Aorta (tissue), 5 donors: ENCODE measurements at places on chromosomes 3 and 15.
A peak's percentile ranks its signal among the peaks of the same experiment; 100 is the strongest.

- DNase-seq = no peak
Observed at GRCh38 chr3:134092208-134092701, 62.5 kb upstream of the SLCO2A1 start.

GRCh38 chr3:123523023-123523412 is 61.8 kb downstream of the HACD2 start:
- no peak for DNase-seq

DNA sequence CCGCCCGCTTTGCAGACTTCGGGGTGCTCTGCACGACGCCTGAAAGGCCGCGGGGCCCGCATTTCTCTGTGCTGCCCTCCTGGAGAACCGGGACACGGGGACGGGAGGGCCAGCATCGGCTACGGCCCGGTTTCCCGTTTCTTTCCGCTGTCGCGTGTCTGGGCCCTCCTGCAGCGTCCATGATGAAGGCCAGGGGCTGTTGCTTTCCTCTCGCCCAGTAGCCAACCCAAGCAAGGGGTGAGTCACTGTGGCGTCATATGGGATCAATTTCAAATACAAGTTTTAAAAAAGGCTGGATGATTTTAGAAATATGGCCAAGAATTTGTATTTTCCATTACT is 435 bp downstream of the SLC35G2 start:
- DNase-seq = peak; percentile 78

DNA sequence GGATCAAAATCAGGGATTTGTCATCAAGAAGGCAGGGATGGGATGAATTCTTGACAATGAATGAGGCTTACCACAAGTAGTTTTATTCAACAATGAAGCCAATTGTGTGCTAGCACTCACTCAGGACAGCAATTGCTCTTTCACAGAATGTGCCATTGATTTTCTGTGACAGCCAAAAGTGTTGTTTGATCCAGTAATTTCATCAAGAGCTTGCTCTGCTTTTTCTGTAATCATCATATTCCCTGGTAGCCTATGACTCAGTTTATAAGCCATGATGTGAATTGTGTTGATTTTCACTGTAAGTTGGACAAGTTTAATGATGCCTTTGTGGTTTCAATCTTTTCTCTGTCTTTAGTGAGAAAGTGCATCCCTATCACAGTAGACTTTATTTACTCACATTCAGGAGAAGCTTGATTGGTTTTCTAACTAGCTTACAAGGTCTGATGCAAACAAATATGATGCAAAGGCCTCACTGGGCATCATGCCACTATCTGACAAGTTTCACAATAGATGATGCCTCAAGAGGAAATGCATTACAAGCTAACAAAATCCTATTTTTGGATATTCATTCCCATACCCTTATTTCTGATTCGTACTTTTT is 13.6 kb upstream of the CSRNP1 start:
- peak; percentile 61 for DNase-seq

DNA sequence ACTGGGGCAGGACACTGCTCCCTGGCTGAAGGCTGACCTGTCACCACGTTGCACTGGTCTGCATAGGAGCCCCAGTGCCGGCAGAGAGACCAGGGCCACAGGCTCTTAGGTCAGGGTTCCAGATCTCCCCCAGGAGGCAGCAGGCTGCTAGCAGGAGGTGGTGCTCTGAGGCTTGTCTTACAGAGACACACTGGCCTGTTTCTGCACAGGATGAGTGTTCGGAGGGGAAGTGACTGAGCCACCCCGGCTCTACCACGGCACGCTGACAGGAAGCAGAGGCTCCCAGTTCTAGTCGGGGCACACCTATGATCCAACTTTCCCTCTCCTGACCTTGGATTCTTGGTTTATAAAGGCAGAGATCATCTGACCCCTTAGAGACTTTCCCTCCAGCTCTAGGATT is 8.6 kb downstream of the FBXL22 start:
- DNase-seq = no peak

- DNase-seq = no peak
Observed at GRCh38 chr3:189673535-189673934, 42.3 kb downstream of the TP63 start.

GRCh38 chr3:72182206-72182605 is 397.3 kb upstream of the PROK2 start:
- no peak for DNase-seq

DNA sequence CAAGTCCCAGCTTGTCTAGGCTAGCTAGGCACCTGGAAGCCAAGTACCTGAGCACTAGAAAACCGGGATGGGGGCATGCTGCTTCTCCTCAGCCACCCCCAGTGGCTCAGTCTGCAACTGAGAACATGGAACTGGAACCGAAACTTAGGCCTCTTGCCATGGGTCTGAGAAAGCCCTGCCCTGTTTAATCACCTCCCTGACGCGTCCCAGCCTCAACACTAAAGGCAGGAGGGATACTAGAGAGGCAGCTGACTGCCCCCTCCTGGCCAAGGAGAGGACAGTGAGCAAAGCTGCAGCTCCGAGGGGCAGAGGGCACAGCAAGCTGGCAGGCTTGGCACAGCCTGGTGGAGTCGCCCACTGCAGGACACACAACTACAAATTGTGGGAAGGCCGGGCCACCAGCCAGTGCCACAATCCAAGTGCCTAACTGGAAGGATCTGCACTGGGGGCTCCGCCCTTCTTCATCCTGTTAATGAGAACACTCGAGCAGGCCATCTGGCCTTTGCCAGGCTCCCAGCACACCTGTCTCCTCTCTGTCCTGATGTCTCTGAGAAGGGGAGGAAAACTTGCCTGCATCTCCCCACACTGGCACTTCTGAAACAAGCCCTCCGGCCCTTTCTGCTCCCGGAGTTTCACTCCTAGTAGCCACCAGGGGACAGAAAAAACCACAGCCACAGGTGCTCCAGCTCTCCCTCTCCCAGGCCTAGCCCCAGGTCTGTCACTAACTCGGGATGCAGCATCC is 53.7 kb downstream of the BDH1 start:
- DNase-seq = no peak

- peak; percentile 81 for DNase-seq
Observed at GRCh38 chr3:23806534-23807423, 1.0 kb downstream of the UBE2E1 start.

DNA sequence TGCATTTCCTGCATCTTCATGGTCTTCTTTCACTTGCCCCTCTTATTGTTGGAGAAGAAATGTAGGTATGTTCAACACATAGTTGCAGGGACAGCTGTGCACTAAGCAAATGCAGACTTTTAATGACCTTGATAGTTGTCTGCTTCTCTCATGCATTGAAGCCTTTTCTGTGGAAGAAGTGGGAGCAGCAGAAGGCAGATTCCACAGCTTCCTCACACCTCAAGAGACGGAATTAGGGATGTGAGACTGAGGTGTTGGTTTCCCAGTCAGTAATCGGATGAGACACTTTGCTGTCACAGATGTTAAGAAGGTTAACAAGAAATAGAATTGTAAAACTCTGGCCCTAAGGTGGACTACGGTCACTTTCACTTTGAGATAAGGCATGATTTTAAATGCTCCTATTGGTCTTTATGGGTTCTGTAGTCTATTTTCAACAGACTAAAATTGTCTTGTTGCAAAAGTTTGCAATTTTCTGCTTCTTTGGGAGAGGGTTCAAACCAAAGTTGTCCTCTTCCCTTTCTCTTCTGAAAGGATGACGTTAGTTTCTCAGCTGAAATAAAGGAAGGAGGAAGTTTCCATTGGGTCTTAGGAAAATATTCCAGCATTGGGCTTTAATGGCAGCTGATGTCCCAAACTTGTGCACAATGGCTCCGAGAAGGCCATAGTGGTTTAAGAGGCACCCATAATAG is 117.4 kb downstream of the LPP start:
- no peak for DNase-seq

- no peak for DNase-seq
Observed at GRCh38 chr3:106850437-106850836, 526.8 kb upstream of the CCDC54 start.

- peak; percentile 87 for DNase-seq
Observed at GRCh38 chr3:192851821-192852372, 65.8 kb downstream of the MB21D2 start.

DNA sequence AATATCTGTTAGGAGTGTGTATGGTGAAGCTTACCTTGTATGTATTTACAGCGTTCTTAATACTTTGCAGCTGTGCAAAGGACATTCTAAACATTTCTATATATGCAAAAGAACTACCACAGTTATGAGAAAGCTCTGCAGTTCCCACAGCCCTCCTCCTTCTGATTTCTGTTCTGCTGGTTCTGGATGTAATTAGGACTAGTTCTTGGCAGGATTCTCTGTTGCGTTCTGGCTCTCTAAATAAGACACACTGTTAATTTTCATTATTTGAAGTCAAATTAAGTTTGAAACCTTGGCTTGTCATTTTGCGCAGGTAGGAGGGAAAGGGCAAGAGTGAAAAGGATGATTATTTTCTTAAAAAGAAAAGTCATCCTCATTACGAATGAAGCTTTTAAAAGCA is 76.4 kb downstream of the FNDC3B start:
- no peak for DNase-seq

- no peak for DNase-seq
Observed at GRCh38 chr3:58005669-58006068, 2.6 kb upstream of the FLNB start.

DNA sequence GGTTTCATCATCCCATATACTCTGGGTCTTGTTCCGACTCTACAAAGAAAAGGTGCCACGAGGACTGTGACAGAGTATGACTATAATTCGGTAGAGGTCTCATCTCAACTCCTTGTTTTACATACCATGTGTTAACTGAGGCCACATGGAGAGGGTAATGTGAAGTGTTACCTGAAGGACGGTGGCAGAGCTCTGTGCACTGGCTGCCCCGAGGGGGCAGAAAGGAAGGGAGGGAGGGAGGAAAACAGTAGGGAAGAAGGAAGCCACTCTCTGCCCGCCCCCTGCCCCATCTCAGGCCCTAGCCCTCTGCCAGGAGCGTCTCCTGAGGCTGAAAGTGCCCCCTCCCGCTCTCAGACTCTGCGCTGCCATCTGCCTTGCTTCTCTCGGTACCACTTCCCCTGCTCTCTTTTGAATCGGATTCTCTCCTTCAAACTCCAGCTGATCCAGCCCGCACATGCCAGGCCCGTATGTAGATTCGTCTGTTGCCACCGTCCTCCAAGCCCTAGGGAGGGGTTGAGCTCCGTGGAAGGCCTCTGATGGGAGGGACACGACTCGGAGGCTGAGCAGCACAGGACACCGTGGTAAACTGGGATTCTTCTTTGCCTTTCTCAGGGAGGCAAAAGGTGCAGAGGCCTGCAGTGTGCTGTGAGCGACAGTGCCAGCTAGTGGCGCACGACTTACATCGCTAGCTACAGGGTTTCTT is 70.5 kb upstream of the ATP10A start:
- DNase-seq = peak; percentile 88

- DNase-seq = no peak
Observed at GRCh38 chr3:51961602-51962569, 5.4 kb downstream of the PCBP4 start.

GRCh38 chr3:195137638-195138588 is 133.0 kb downstream of the XXYLT1 start:
- DNase-seq = no peak

GRCh38 chr15:38238311-38238710 is 14.3 kb upstream of the SPRED1 start:
- no peak for DNase-seq

DNA sequence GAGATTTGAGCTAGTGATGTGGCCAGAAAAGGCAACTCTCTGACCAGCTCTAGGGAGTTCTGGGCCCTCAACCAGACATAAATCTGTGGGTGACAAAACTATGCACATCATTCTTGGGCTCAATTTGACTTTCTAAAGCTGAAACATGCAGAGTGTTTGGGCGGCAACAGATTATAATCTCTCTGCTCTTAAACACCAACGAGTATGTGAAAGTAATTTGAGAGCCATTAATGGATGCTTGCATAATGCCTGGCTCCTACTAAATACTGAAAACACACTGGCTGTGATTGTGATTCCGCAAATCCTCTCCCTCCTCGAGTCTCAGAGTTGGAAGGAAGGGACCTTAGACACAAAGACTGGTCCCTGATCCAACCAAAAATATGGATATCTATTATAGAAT is 186.7 kb downstream of the UACA start:
- DNase-seq = no peak

DNA sequence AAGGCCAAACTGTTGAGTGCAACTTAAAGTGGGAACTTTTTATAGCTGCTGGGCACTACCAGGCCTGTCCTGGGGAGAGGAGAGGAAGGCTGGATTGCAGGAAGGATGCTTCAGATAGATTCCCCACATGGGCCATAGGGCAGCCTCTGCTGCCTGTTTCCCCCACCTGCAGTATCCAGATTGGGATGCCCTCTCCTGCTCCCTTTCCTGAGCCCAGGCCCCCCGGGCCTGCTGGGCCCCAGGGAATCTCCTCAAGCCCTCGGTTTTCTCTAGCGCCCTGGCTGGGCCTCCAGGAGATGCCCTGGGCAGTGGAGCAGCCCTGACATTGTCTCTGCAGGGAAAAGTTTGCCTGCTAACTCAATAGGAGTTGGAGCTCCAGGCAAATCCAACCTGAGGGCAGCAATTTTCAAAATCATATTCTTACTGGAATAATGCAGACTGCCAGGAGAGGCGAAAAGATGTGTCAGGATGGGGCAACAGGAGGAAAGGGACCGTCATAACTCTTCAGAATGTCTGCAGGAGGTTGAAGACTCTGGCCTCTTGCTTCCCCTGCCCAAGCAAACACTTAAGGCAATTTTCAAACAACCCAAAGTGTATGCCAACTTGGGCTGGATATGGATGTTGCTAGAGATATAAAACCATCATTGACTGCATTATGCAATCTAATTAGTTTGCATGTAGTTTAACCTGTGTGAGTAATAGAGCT is 4.4 kb downstream of the NR2F2 start:
- DNase-seq = no peak

- no peak for DNase-seq
Observed at GRCh38 chr3:24428481-24428880, 66.2 kb downstream of the THRB start.

DNA sequence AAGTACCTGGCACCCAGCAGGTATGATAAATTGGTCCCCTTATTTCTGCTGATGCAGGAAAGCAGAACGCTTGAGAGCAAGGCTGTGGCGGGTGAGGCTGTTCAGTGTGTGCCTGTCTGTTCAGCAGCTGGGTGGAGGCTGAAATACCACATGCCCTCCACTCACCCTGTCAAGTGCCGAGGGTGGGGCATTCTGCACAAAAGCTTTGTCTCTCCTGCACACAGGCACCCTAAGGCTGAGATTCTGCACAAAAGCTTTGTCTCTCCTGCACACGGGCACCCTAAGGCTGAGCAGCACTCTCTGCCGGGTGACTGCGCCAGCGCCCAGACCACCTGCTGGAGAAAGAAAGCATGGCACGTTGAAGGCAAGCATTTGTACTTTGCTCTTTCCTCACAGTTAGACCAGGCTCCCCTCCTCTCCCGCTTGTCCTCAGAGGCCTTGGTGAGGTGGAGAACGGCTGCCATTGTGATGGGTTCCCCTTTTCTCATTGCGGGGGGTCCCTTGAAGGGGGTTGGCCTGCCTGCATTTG is 97.5 kb downstream of the BDH1 start:
- DNase-seq = no peak

DNA sequence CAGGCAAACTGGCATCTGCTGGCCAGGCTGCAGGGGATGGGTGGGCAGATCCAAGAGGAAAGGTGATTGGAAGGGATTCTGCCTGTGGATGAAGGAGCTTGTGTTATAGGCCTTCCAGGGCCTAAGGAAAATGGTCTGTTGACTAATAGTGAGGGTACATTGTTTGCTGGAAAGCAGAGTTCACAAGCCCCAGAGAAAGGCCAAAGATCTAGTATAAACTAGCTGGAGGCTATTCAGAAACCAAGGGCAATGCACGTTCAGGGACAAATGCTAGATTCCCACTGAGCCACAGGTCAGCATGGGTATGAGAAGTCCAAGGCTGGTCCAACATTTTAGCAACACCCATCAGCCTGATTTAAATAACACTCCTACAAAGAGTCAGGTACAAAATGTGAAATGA is 74.7 kb downstream of the FBN1 start:
- DNase-seq = no peak

GRCh38 chr3:194328942-194329582 is 22.1 kb downstream of the CPN2 start:
- no peak for DNase-seq
